Activated CD4-positive, alpha-beta T cell treated with anti-CD3 and anti-CD28 coated beads for 36 hours (primary cell): ENCODE measurements at places on chromosomes 11 and 22.

GRCh38 chr22:24542641-24543040 is 12.3 kb downstream of the GUCD1 start:
- DNase-seq = no peak

GRCh38 chr11:18420067-18420466 is 7.9 kb downstream of the LDHC start:
- no peak for DNase-seq

GRCh38 chr11:125451400-125452124 is 44.5 kb downstream of the FEZ1 start:
- DNase-seq = peak; percentile 52

GRCh38 chr11:127612607-127613006 is 612.0 kb upstream of the KIRREL3 start:
- no peak for DNase-seq

- no peak for DNase-seq
Measured at GRCh38 chr11:94928117-94928990, 45.0 kb downstream of the CWC15 start.

GRCh38 chr11:43557553-43558110 is 122.9 kb upstream of the HSD17B12 start:
- DNase-seq = no peak

DNA sequence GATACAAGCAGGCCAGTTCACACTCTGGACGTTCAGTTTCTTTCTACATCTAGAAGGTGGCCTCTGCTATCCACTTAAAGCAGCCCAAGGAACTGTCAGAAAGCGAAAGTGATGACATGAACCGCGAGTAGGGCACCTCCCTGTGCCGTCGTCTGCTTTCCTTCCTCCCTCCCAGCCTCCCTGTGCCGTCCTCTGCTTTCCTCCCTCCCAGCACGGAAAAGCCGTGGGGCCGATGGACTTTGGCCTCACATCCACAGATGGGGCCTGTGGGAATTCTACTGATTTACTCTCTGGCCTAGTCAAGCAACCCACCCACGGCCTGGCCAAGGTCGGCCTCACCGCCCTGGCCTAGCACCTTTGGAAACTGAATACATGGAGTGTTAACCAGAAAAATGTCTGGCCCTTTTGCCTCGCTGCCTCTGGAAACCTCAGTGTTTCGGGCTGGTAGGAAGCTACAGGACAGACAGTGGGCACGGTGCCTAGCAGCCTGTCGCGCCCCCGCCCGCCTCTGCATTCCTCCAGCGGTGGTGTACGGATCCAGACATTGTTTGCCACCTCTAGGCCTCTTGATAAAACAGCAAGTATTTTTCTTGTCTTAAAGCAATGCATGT is 14.2 kb downstream of the PEX26 start:
- DNase-seq = peak; percentile 59

DNA sequence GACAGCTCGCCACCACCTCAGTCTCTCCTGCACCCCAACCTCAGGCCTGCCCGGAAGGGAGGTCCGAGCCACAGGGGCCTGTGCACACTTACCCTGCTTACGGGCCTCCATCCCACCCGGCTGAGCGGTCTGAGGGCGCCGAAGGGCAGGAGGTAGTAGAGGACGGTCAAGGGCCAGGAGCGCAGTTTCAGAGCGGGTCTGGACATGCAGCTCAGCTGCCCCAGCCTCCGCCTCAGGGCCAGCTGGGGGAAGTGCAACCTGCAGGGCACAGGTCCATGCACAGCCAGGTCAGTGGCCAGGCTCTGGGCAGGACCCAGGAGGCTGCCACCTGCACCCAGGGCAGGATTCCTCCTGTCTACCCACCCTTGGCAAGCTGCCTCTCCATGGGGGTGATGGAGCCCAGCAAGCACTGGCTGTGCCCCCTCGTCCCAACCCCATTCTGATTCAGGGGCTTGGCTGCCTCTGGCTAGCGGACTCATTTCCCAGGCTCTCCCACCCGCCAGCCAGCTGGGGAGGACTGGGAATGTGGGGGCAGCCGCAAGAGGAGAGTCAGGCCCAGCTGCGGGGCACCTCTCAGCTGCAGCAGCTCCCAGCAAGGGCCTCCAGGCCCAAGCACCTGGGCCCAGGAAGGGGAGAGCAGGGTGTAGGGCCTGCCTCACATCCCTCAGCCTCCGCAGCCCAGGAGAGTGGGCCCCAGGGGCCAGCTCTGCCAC is 38.3 kb downstream of the PISD start:
- no peak for DNase-seq

GRCh38 chr11:76217653-76218160 is 11.4 kb upstream of the WNT11 start:
- DNase-seq = no peak

- DNase-seq = no peak
Measured at GRCh38 chr11:79362206-79362757, 78.5 kb downstream of the TENM4 start.

- DNase-seq = no peak
Measured at GRCh38 chr11:34205326-34206035, 100.1 kb downstream of the NAT10 start.

- no peak for DNase-seq
Measured at GRCh38 chr11:117933930-117934329, 4.7 kb upstream of the TMPRSS13 start.

DNA sequence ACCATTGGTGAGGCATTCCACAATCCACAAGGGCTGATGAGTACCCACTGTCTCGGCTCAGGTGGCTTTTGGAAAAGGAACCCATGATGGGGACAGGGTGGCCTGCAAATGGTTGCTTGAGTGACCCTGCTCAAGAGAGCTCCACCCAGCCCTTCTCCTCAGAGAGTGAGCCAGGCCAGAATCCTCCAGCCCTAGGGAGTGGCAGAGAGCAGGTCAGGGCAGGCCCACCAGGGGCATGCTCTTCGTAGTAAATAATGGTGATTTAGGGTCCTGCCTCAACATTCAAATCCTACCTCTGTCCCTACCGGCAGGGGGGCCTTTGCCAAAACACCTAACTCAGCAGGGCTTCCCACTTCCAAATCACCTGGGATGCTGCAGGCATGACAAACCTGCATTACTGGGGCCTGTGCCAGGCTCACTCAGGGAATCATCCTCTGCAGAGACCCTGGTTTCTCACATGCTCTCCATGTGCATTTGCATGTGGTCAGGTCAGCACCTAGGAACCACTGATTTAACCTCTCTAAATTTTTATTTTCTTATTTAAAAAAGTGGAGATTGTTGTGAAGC is 17.3 kb upstream of the TP53I11 start:
- DNase-seq = no peak

GRCh38 chr11:32891657-32892354 is 805 bp upstream of the QSER1 start:
- DNase-seq = no peak

GRCh38 chr11:17855531-17856290 is 121.1 kb downstream of the KCNC1 start:
- no peak for DNase-seq

DNA sequence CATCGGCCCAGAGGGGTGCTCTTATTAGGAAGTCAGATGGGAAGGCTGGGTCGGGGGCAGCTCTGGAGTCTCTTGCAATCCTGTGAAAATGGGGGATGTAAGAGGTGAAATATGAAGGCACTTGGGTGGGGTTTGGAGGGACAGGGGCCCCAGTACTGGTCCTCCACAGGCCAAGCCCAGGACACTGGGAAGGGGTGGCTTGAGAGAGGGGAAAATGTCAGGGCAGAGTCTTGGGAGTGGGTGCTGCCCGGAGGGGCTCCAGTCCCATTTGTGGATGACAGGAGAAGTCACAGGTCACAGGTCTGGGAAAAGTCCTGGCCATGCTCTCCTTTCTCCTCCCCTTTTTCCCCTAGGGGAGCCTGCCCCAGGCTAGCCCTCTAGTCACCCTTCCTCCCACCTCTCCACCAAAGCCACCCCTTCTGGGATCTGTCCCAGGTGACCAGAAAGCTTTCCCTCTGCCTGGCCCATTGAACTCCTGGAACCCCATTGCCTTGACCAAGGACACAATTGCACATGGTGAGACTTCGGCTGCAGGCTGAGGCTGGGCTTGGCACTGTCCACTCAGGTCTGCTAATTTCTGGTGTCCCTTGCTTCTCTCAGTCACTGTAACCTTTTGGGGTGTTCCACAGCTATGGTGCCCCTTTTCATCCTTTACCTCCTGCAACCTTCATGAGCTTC is 1465.0 kb downstream of the TBC1D22A start:
- DNase-seq = no peak

DNA sequence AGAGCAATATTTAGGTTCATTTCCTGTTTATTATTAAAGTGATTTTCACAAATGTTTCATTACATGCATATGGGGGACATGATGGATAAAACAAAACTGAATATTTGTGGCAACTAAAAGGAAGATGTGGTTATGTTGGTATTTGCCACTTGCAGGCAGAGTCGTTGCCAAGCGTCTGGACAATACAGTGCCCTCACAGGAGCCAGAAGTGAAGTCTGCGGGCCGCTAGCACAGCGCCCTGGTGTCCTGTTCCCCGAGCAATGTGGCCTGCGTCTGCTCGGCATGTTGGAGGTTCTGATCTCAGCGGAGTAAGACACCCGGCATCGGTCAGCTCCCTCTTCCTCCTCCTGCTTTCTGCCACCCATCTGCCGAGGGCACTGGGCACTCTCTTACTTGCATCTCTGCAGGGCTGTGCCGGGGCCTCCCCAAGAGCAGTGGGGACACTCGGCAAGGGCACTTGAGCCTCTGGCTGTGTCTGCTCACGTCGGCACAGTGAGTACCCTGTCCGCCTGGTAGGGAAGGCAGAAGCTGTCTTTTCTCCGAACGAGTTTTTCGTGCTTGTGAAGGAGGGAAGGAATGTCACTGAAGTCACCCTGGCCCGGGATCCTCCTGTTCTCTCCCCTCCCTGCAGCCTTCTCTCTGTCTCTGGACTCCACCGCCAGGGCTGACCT is 10.5 kb upstream of the TTLL12 start:
- DNase-seq = no peak

DNA sequence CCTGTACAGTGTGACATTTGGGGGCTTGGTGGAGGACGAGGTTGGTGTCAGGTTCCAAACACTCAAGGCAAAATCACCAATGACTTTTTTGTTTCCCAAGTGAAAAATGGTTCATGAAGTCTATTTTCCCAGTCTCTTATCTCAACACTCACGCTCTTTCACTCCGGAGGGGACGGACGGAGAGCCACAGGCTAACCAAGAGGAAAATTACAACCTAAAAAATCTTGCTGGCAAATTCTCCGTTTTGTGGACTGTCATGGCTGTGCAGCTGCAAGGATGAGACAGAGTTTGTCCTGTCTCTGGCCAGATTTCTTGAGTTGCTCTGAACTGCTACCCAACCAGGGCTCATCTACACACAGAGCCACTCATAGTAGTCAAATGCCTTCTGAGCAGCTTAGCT is 101.2 kb downstream of the ABTB2 start:
- DNase-seq = no peak

- DNase-seq = no peak
Measured at GRCh38 chr11:130063451-130063850, 6.2 kb upstream of the APLP2 start.
